ENCODE measurements at places on chromosomes 6 and 20. TPM values are rescaled to one million over a fixed set of nuclear protein-coding genes. Genes with fewer than 3 reads are reported as not detected.

GRCh38 chr20:24768201-24768636 lies 180.8 kb upstream of the CST7 start:
- DNase-seq = no peak
- H3K4me3 ChIP-seq = no peak overlapping the region
- H3K36me3 ChIP-seq = no peaks in the 10 kb centered on the region

ARMH2 gene
- not detected for total RNA-seq

TUBB2B gene
- total RNA-seq = 22.7 TPM

MRPS18B gene
- 69.1 TPM for total RNA-seq

SLC17A9 gene
- 0.28 TPM for total RNA-seq

IYD gene
- 0.03 TPM for total RNA-seq

Data from Panc1 (cell line).